Tongue (tissue), 3 donors: ENCODE measurements at places on chromosomes 6 and 20. TPM values are rescaled to one million over a fixed set of nuclear protein-coding genes. Genes with fewer than 3 reads are reported as not detected.

Gene ZBTB9
- total RNA-seq, result 5.4 TPM

GRCh38 chr20:32440069-32440757, 82.1 kb downstream of the ASXL1 start:
- DNase-seq, result no peak

Gene NPBWR2
- total RNA-seq, result not detected

DNA sequence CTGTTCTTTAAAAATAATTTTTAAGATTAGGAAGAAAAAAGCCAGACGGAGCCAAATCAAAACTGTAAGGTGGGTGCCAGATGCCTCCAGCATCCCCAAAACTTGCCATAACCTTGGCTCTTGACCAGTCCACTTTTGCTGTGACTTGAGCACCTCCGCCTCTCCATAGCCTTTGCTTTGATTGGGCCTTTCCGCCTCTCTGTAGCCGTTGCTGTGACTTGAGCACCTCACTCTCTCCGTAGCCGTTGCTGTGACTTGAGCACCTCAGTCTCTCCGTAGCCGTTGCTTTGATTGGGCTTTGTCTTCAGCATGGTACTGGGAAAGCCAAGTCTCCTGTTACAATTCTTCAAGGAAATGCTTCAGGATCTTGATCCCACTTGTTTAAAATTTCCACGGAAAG, 73.0 kb downstream of the YTHDF1 start:
- DNase-seq, result no peak

Gene KHDC1L
- total RNA-seq, result not detected
